ENCODE measurements at places on chromosomes 7 and 10.

GRCh38 chr7:88344956-88345832 is 38.5 kb upstream of the STEAP4 start:
- no peak for DNase-seq

GRCh38 chr10:17548162-17548561 is 69.0 kb downstream of the HACD1 start:
- DNase-seq = no peak

- no peak for DNase-seq
Measured at GRCh38 chr10:43079856-43080255, 3.0 kb downstream of the RET start.

DNA sequence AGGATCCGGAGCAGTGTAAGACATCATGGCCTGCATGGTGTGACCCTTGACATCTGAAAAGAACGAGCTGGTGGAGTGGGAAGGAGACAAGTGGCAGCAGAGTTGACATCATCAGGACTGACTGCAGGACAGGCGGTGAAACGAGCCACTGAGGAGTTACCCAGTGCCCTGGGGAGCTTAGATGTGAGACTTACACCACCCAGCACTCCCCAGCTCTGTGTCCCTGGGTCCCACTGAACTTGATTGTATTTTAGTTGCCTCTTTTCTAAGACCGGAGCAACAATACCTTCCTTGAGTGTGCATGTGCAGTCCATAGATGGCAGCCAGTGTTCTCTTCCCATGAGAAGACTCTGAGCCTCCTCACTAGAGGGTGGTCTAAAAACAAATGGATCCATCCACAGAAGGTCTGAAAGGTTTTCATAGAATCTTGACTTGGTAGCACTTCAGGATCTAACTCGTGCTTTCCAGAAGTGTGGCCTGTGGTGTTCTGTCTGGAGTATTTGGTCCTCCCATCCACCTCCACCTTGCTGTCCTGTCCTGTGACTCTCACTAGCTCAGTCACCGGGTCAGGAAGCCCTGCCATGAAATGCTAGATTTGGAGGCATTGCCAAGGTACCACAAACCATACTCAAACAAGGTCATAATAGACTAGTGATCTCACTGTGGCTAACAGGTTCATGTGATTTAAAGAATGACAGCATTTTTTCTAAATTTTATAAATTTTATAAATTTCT is 59.0 kb downstream of the IKZF1 start:
- no peak for DNase-seq

GRCh38 chr10:21492421-21492820 is 33.1 kb downstream of the SKIDA1 start:
- no peak for DNase-seq

GRCh38 chr7:37786741-37787569 is 61.4 kb upstream of the NME8 start:
- no peak for DNase-seq

- DNase-seq = no peak
Measured at GRCh38 chr10:117718986-117719920, 176.7 kb downstream of the EMX2 start.

GRCh38 chr10:126027692-126028091 is 131.3 kb downstream of the FANK1 start:
- no peak for DNase-seq

GRCh38 chr7:85156661-85157208 is 30.1 kb downstream of the SEMA3D start:
- no peak for DNase-seq

GRCh38 chr7:91527460-91527859 is 263.2 kb downstream of the FZD1 start:
- DNase-seq = no peak
